ENCODE measurements at places on chromosomes 3 and 15.

- no peak for DNase-seq
These were observed 3.9 kb downstream of the XXYLT1 start for GRCh38 chr3:195267096-195267495.

DNA sequence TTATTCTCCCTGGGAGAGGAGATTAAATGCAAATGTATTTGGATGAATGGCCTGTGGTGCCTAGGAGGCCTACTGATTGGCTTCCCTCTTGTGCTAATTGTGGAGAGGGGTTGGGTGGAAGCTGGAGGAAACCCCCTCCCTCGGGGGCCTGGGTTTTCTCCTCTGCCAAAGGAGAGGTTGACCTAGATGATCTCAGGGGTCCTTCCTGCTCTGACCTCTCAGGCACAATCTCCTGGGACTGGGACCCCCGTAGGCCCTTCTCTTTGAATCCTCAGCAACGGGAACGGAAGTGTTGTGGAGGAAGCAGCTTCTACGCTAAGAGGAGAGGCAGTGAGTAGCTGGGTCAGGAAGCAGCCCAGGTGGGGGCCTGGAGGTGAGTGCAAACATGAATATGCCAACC lies 40.5 kb upstream of the MAGEF1 start:
- DNase-seq, result no peak

- DNase-seq, result no peak
These were observed 176.7 kb upstream of the GOLIM4 start for GRCh38 chr3:168272343-168272985.

DNA sequence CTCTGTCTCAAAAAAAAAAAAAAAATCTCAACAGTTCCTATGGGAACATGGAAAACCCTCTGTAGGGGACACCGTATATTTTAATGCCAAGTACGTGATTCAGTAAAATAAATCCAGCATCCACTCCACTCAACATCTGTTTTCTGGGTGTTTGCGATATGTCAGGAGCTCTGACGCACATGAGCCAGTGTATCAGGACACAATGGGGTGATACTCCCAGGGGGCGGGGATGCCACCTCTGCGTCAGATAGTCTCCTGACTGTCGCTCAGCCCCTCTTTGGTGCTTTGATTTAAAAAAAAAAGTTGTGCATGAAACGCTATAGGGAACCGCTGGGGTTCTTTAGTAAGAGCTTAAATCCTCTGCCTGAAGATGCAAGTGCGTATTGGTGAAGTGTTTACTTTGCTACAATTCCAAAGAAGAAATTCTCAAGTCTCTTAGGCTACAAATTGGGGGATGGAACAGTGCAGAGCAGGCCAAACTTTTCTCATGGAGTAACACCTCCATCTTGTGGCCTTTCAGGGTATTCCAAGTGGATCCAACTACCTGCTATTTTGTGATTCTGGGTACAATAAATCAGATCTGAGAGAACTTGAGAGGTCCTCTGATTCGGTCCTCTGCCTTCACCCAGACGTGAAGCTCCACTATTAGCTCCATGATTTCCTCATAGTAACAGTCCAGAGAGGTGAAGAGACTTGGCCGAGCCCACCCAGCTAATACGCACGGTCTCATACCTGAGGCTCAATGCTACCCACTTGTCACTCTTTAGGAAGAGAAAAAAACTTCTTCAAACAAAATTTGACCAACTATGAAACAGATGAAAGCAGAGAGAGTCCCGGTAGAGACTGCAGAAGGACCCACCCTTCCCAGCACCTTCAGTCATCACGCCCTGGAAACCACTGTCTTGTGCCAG lies 9.3 kb upstream of the NR2E3 start:
- DNase-seq, result peak; percentile 11

DNA sequence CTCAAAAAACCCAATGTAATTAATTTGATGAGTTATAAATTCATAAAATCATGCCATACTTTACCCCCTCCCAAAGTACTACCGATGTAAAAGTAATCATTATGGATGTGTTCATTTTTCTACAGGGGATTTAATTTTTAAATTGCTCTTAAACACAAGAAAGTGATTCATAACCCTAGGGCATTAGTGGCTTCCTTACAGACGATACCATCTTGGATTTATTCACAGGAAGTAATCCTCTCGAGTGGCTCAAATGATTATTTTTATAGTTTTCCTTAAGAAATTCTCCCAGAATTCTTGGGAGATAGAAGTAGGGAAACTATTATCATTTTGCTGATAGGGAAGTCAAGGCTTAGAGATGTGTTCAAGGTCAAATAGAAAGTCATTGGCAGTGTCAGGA lies 80.9 kb downstream of the PEX5L start:
- no peak for DNase-seq

GRCh38 chr3:40994611-40995010 lies 204.7 kb upstream of the CTNNB1 start:
- DNase-seq, result no peak

DNA sequence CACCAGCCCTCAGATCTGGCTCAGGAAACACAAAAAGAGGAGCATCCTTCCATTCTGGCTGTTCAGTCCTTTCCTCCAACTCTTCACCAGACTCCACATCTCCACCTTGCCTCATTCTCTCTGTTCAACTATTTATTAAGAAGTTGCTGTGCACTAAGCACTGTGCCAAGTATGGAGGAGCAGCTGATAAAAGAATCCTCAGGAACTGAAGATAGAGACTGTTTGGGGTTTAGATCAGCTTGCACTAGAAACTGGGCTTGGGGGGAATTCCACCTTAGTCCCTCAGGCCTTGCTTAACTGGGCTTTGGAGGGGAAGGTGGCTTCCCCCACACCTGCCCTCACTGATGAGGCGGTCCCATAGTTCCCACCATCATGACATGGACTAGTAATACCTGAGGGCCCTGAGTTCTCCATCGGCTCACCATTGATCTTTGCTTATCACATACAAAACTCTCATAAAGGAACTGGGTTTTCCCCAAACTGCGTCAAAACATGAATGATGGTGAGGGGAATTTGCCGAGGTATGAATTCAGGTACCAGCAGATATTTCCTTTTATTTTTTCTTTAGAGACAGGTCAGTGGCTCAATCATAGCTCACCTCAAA lies 1.7 kb upstream of the CCR8 start:
- no peak for DNase-seq

- peak; percentile 97 for DNase-seq
These were observed at the start of gene MAP2K1 for GRCh38 chr15:66386204-66387123. Gene MAP2K1 (plus strand): TSS chr15:66386912. CDS start chr15:66387348, 436 bp downstream.

GRCh38 chr15:101145362-101145761 lies 106.5 kb downstream of the CHSY1 start:
- DNase-seq, result no peak

GRCh38 chr15:55003965-55004873 lies 192.5 kb downstream of the RSL24D1 start:
- DNase-seq, result no peak

DNA sequence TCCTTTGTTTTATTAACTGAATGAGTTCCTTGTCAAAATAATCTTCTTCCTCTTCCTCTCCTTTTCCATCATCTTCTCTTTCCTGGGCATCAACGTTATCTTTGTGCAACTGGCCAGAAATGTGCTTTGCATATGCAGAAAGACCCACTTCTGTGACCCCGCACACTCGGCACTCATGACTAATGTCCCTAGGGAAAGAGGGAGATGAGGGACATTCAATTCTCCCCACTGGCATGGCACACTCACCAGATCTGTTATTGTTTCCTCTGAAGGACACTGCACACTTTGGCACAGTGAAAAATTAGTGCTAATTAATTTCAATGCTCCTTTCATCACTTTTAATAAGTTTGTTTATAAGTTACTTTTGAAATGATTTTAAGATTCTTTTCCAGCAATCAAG lies 34.0 kb downstream of the ZNF106 start:
- DNase-seq, result no peak

- DNase-seq, result no peak
These were observed 52.2 kb upstream of the POLR2M start for GRCh38 chr15:57654153-57654852.

GRCh38 chr3:177711637-177712036 lies 514.4 kb upstream of the TBL1XR1 start:
- no peak for DNase-seq

DNA sequence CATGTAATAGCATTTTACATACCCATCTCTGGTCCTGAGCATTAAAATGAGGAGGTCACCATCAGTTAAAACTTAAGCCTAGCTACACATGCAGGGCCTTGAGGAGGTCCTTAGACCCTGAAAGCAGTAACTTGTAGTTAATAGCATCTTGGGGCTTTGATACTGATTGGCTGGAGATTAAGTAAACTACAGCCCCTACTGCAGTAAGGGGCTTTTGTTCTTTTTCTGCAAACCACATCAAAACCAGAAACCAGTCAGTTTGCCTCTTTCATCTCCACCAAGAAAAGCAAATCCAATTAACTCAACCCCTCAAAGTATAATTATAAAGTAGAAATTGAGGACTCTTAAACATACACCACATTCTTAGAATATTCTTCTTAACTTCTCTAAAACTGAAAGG lies 622.7 kb downstream of the ZPLD1 start:
- no peak for DNase-seq

DNA sequence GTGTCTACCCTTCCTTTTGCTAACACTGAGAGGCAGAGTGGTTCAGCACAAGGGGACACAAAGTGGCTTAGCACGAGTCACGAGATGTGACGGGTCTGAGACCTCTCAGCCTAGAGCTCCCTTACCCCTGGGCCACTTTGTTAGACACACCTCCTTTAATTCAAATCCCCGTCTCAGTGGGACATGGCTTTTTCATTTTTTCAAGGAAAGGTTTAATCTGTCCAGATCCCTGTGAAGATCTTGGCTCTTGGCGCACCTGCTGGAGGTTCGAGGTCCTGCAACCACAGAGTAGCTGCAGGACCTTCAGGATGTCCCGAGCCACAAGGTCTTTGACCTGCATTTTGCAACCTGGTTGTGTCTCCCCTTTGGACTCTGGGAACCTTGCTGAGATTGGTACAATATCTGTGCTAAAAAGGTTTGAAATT lies 52.0 kb downstream of the LPP start:
- DNase-seq, result no peak

DNA sequence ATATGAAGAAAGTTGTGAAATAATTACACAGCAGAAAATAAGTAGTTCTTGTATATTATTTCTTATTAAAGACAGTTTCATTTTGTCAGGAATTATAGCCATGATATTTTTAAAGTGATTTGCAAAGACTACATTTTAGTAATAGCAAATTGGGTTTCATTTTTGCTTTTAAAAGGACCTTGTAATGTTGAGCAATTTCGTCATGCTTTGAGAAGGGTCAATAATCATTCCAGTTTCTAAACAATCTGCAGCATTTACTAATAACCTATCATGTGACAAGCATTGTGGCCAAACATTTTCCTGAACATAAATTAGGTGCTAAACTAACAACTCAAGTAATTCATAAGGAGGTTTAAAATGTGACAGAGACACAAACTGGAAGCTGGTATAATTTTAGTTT lies 214.4 kb upstream of the CBLB start:
- DNase-seq, result no peak

DNA sequence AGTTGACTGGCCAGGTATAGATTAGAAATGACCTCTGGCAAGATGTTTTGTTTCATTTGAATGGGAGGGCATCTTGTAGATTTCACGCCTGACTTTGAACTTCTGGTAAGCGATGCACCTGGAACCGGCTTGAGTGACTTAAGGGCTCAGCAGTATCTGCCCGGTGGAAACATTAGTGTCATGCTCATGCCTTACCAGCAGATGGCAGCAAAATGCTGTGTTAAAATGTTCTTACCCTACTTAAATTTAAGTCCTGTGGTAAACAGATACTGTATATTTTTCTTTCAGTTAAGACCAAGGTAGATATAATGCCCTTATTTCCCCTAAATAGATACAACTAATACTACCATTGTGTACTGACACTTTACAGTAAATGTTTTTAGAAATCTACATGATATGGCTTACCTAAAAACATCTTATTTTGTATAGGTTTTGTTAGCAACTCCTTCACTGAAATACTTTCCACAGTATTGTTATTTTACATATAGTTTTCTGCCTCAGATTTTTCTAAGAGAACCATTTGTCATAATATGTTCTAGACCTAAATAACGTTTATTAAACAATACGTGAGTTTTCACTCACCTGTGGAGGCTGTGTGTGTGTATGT lies 25.5 kb downstream of the ASB7 start:
- peak; percentile 47 for DNase-seq

GRCh38 chr3:98877132-98877531 lies 24.4 kb downstream of the DCBLD2 start:
- no peak for DNase-seq

DNA sequence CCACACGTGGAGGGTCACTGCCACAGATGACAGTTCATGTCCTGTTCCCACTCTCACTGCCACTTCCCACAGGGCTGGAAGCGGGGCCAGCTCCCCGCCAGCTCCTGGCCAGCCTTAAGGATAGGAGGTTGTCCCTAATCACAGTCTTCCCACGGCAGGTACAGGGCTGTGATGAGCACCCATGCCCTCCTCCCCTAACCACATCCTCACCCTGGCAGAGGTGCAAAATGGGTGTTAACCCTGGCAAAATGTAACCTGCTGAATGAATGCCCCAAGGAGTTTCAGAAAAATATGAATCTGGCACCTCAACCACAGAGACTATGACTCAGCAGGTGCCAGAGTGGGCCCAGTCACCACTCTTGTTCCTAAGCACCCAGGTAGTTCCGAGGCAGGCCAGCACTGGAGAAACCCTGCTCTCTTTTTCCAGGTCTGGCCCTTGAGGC lies 185.1 kb upstream of the TPM1 start:
- no peak for DNase-seq

- no peak for DNase-seq
These were observed 31.6 kb downstream of the PYDC2 start for GRCh38 chr3:191492601-191493000.

GRCh38 chr15:59997070-59997701 lies 6.9 kb upstream of the FOXB1 start:
- DNase-seq, result peak; percentile 70

DNA sequence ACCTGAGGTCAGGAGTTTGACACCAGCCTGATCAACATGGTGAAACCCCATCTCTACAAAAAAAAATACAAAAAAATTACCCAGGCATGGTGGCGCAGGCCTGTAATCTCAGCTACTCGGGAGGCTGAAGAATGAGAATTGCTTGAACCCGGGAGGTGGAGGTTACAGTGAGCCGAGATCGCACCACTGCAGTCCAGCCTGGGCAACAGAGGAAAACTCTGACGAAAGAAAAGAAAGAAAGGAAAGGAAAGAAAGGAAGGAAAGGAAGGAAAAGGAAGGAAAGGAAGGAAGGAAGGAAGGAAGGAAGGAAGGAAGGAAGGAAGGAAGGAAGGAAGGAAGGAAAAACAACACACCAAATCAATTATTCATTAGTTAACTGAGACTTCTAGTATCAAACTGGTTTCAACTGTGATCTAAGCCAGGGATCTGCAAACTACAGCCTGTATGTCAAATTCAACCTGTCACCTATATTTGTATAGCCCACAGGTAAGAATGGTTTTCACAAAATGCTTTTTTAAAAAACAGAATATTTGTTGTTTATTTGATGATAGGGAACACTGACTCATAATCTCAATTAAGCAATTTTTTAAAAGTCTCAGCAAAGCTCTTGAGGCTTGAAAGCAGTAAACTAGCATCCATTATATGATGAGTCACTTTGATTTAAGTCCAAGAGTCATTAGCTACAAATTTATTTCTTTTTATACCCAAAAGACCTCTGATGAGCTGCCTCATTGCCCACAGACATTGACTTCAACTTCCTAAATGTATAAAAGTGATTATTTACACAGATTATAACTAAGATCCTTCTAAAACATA lies 127.6 kb downstream of the TBL1XR1 start:
- DNase-seq, result no peak

- DNase-seq, result no peak
These were observed 164.5 kb downstream of the EBLN2 start for GRCh38 chr3:73225991-73226390.

- DNase-seq, result no peak
These were observed 1179.9 kb downstream of the ZPLD1 start for GRCh38 chr3:103614719-103615118.
